Fibroblast of skin of left biceps (primary cell): ENCODE measurements at places on chromosomes 12 and 14.

GRCh38 chr12:95230313-95230712, 12.7 kb downstream of the VEZT start:
- DNase-seq = no peak

GRCh38 chr12:81245907-81246570, 168.2 kb downstream of the ACSS3 start:
- no peak for DNase-seq

DNA sequence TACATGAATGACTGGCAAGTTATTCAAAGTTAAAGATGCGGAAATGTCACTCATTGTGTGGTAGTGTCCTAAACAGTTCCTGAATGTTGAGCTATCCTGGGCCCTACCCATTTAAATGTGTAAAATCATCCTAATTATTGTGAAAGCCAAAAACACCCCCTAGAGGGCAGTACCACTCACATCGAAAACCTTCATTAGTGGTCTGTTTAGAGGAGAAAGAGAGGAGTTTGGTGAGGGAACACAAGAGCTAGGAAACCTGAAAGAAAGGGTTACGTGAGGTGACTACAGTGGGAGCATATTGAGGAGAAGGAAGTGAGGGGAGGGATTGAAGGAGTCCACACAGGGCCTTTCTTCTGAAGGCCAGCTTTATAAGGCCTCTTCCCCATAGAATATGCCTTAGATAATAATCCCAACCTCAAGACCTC, 2.5 kb upstream of the TEP1 start:
- DNase-seq = peak; percentile 8

DNA sequence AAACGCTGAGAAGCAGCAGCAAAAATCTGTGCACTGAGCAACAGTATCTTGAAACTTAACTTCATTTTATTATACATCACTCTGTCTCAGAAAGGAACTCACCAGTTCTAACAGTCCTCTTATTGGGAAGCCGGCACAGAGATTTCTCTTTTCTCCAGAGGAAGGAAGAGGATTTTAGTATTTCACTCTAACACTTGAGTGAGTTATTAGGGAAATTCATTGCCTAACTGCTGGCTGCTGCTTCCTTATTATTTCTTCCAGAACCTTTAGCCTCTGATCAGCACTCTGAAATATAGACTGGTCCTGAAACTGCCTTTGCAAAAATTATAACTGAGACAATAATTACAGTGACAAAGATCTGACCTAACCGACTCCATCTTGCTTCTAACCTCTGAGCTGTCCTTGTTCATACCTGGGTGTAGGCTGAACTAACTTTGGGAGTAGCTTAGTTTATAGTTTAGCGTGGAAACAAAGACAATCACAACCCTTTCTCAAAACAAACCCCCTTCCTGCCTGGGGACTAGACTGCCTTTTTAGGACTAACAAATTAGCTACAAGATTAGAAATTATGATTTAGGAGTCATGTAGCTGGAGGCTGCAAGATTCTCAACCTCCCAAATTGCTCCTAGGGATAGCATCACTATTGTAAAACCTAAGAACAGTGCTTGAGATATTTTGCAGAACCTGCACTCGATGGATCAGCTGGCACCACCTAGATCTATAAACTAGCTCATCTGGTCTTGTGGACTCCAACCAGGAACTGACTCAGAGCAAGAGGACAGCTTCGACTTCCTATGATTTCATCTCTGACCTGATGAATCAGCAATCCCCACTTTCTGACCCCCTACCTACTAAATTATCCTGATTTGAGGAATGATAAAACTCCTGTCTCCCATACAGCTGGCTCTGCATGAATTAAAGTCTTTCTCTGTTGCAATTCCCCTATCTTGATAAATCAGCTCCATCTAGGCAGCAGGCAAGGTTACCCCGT, 117.5 kb downstream of the DYRK2 start:
- peak; percentile 52 for DNase-seq

- peak; percentile 5 for DNase-seq
Observed at GRCh38 chr12:52582971-52583456, 9.4 kb upstream of the KRT74 start.

- DNase-seq = peak; percentile 54
Observed at GRCh38 chr12:40971911-40972310, 216.2 kb upstream of the PDZRN4 start.

DNA sequence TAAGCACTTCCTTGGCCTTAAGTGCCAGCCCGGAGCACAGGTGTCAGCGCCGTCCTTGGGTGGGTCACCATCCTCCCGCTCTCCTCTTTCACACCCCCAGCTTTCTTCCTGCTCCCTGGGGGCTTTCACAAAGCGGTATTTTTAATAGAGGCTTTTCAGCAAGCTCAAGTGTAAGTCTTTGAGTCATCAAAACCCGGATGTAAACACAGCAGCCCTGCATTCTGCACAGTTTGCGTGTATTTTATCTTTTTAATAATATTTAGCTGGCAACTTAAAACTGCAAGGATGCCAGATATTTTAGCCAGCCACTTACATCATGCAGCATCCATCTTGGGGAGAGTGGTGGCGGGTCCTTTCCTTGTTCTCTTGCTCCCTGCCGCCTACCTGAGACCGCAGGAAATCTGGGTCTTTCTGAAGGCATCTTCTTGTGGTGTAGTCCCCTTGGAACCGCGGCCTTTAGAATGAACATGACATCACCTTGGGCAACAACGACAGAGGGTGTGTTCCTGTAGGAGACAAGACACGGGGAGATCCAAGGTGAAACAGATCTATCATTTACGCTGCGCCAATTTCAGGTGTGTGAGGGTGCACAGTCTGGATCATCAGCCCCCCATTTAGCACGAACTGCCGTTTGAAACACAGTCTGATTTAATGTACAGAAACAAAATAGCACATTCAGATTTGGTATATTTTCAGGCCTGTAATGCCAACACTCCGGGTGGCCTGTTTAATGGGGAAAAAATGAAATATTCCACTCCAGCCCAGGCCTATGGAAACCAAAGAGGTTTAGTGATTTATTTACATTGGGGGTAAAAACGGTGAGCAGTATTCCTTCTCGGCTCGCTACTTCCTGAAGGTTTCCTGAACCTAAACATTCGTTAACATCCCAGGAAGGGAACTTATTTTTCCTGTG, 12.5 kb upstream of the IRF2BPL start:
- DNase-seq = no peak
